ENCODE measurements at places on chromosomes 1 and 21. TPM values are rescaled to one million over a fixed set of nuclear protein-coding genes. Genes with fewer than 3 reads are reported as not detected.

- H3K27ac ChIP-seq, result no peak overlapping the region
- no peaks in the 10 kb centered on the region for H3K36me3 ChIP-seq
- no peak for DNase-seq
Observed at GRCh38 chr1:178361847-178362246, 134.9 kb downstream of the CLEC20A start.

DNA sequence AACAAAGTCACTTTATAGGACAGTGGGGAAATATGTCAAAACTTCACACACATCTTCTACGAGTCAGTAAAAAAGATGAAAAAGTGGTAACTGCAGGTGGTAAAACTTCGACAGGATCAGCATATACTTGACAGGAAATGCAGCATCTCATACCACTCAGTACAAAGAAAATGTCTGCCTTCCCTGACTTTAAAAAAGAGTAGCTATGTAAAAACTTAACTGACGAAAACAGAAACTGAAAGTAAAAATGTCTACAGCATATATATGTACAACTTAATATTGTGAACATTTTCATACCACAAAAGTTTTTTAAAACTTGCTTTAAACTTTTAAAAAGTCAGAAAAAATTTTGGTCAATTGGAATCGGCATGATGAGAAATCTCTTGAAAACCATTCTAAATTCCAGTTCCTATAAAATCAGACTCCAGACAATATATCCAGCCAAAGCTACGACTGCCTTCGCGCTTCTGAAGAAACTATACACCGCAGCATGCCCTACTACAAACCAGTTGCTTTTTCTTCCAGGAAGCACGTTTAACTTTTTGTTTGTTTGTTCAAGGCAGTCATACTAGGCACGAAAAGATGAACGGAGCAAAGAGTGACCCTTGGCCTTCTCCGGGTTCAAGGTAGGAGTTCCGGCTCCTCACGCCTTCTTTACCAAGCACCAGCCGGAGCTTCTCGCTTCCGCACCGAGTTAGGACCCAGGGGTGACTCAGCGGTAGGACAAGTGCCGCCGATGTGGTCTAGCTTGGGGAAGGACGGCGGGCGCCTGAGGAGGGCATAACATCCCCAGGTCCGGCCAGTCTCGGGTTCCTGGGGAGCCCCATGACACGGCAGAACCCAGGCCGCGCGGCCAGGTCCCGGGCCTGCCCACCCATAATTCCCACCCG is 612 bp downstream of the PSMA5 start:
- peaks cover 27% of the 10 kb centered on the region for H3K4me1 ChIP-seq
- peak overlapping the region; percentile 94 for H3K4me3 ChIP-seq
- peaks cover 2% of the 10 kb centered on the region for H3K27me3 ChIP-seq
- peaks cover 36% of the 10 kb centered on the region for H3K36me3 ChIP-seq
- peak; percentile 88 for DNase-seq

DNA sequence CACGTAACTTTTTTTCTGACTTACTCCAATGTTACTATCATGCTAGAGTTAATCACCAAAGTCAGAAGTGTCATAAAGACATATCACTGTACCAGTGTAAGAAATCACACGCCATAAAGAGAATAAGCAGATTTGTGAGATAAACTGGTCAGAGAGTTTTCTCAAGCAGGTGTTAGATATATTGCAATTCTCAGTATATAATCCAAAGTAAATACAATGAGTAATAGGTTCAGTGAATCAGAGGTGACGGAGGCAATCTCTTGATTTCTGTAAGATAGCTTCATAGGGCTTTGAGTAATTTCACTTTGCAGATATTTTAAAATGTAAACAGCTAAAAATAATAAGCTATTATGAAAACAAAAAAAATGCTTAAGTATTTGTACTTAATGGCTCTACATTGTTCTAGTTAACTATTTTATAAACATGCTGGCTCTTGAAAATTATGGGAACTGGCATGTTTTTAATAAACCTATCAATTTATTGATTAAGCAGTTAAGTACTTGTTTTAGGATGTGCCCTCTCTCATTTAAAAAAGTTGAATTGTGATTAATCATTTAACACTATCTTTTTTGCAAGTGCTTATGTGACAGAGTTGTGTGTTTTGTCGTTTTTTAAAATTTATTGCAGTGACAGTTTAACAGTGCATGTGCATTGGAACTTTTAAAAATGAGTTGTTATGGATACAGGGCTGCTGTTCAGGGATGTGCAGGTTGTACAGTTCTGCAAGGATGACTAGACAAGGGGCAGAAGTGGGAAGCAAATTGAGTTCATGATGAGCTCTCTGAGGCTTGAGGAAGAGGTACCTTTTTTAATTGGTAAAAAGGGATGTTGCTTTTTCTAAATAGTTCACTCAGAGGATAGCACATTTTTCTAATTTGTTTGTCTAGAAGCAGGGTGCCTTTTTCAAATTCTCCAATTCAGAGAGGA is 119.1 kb downstream of the USP25 start:
- H3K4me3 ChIP-seq, result no peak overlapping the region
- peaks cover 2% of the 10 kb centered on the region for H3K4me1 ChIP-seq
- peaks cover 6% of the 10 kb centered on the region for H3K36me3 ChIP-seq

- peaks cover 22% of the 10 kb centered on the region for H3K36me3 ChIP-seq
- DNase-seq, result no peak
- H3K27me3 ChIP-seq, result no peaks in the 10 kb centered on the region
- H3K27ac ChIP-seq, result no peak overlapping the region
- H3K4me3 ChIP-seq, result no peak overlapping the region
- H3K4me1 ChIP-seq, result peaks cover 7% of the 10 kb centered on the region
Observed at GRCh38 chr1:236417336-236417735, 23.2 kb downstream of the EDARADD start.

Gene LCE3E
- total RNA-seq, result not detected

DNA sequence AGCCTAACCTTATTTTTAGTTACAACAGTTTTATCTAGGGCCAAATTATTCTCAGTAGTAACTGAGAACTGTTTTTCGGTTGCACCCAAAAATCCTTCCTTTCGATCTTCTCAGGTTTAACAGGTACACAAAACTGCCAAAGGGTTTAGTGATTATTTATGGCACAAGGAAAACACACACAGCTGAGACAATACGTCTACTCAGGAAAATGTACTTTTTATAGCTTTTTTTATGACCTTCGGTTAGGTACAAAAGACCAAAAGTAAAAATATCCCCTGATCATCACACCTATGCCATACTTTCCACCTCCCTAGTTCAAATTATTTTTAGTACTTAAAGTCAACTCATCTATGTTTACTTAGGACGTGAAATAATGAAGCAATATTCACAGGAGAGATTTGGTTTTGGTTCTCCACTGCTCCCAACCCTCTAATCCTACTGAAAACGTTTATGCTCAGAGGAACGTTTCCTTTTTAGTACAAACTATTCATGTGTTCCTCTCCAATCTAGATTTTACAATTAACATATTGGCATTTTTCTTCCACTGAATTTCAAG is 48.7 kb downstream of the TTLL7 start:
- H3K27ac ChIP-seq, result no peak overlapping the region
- H3K4me3 ChIP-seq, result no peak overlapping the region
- no peaks in the 10 kb centered on the region for H3K36me3 ChIP-seq
- peaks cover 2% of the 10 kb centered on the region for H3K27me3 ChIP-seq
- DNase-seq, result no peak

GRCh38 chr1:11482701-11483479 is 3.9 kb downstream of the DISP3 start:
- no peak overlapping the region for H3K27ac ChIP-seq
- no peak for DNase-seq
- peaks cover 26% of the 10 kb centered on the region for H3K27me3 ChIP-seq
- H3K36me3 ChIP-seq, result no peaks in the 10 kb centered on the region

Gene HPDL
- total RNA-seq, result 39.8 TPM

DNA sequence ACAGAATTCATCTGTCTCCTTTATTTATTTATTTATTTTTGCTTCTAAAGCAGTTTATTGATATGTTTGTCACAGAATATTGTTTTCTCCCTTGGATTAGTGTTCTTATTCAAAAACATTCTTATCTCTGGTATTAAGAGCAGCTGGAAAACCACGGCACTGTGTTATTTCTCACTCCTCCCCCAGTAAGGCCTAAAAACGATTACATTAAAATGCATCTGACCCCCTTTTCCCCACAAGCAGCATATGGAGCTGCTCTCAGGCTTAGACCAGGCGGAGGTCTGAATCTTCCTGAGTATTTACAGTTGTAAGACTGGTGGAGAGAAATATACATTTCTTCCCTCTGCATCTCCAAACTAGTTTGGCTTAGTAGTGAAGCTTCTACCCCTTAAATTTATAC is 86.8 kb downstream of the HLX start:
- no peaks in the 10 kb centered on the region for H3K27me3 ChIP-seq
- H3K27ac ChIP-seq, result no peak overlapping the region
- DNase-seq, result no peak
- no peaks in the 10 kb centered on the region for H3K36me3 ChIP-seq
- no peaks in the 10 kb centered on the region for H3K4me1 ChIP-seq

Gene KCNT2
- not detected for total RNA-seq

Gene UBASH3A
- 65.7 TPM for total RNA-seq

Gene FMO5
- total RNA-seq, result 0.12 TPM

Gene TNFRSF4
- total RNA-seq, result 702 TPM

Gene EMC1
- 71.1 TPM for total RNA-seq

- H3K27ac ChIP-seq, result no peak overlapping the region
- H3K4me3 ChIP-seq, result no peak overlapping the region
- no peak for DNase-seq
Observed at GRCh38 chr21:15496911-15497310, 232.9 kb upstream of the USP25 start.

GRCh38 chr1:12339396-12339795 is 109.6 kb downstream of the VPS13D start:
- H3K4me1 ChIP-seq, result peaks cover 22% of the 10 kb centered on the region
- peaks cover 54% of the 10 kb centered on the region for H3K36me3 ChIP-seq
- no peaks in the 10 kb centered on the region for H3K27me3 ChIP-seq
- DNase-seq, result no peak
- H3K4me3 ChIP-seq, result no peak overlapping the region
- no peak overlapping the region for H3K27ac ChIP-seq

GRCh38 chr1:51871351-51871975 is 7.1 kb downstream of the NRDC start:
- H3K36me3 ChIP-seq, result peaks cover 35% of the 10 kb centered on the region
- H3K27me3 ChIP-seq, result no peaks in the 10 kb centered on the region
- H3K4me1 ChIP-seq, result peaks cover 50% of the 10 kb centered on the region
- H3K27ac ChIP-seq, result peak overlapping the region; percentile 75
